ENCODE measurements at places on chromosomes 12 and 14. TPM values are rescaled to one million over a fixed set of nuclear protein-coding genes. Genes with fewer than 3 reads are reported as not detected.

Gene PA2G4
- 74.6 TPM for total RNA-seq

Gene MYO1H
- total RNA-seq: under 0.01 TPM

Gene DBX2
- 2.9 TPM for total RNA-seq

Gene TCL1B
- not detected for total RNA-seq

Gene KRT6C
- not detected for total RNA-seq

Gene CLEC7A
- 2.0 TPM for total RNA-seq

Gene ADCY4
- 0.82 TPM for total RNA-seq

Gene LRFN5
- 66.9 TPM for total RNA-seq

Gene RCOR1
- 7.3 TPM for total RNA-seq

Gene SRRM4
- total RNA-seq: 5.7 TPM

Gene CNTN1
- 543 TPM for total RNA-seq

Gene SLC25A47
- not detected for total RNA-seq

Gene MFAP5
- total RNA-seq: 0.41 TPM

Gene CCDC175
- 2.0 TPM for total RNA-seq

Data from frontal cortex (tissue), 4 donors.